ENCODE measurements at places on chromosomes 5 and 9. TPM values are rescaled to one million over a fixed set of nuclear protein-coding genes. Genes with fewer than 3 reads are reported as not detected.

OR1B1 gene
- not detected for total RNA-seq

DNA sequence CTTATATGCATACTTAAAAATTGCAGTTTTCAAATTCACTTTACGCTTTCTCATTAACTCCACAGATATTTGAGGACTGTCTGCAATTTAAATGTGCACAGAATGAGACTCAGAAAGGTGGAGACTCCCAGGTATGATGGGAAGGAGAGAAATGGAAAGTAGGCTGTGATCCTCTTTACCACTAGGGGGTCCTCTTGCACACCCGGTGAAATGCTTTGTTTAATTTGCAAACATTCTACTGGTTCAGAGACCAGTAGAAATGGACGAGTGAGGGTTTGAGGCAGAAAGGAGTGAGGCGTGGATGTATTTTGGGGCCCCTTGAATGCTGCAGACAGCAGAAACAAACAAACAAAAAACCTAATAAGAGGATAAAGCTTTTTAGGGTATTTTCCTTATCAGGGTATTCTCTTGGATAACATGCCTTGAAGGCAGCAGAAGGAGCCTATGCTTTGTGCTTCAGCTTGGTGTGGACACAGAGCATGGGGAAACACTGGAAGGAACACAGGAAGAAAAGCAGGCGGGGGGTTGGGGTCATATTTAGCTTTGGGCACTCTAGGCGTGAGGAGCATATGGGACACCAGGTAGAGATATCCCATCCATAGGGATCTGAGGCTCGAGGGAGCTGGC, 410.1 kb downstream of the DMRT2 start:
- ATAC-seq, result no peak

OR13D1 gene
- 0.54 TPM for total RNA-seq

DNA sequence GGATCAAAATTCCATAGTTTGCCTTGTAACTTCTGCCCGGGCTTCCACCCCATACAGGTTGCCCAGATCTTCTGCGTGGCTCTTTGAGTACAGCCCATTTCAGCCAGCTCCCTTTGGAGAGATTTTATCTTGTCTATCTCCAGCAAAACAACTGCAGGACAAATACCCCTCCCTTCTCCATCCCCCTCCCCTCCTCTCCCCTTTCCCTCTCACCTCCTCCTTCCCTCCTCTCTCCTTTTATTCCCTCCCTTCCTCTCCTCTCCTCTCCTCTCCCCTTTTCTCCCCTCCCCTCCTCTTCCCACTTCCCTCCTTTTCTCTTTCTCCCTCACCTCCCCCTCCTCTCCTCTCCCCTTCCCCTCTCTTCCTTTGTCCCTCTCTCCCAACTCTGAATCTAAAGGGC, 58.2 kb downstream of the COL15A1 start:
- ATAC-seq, result no peak

GRCh38 chr9:92001244-92001643, 51.2 kb upstream of the ROR2 start:
- ATAC-seq, result no peak

TMEM174 gene
- total RNA-seq, result not detected

FAM114A2 gene
- 18.1 TPM for total RNA-seq

DNA sequence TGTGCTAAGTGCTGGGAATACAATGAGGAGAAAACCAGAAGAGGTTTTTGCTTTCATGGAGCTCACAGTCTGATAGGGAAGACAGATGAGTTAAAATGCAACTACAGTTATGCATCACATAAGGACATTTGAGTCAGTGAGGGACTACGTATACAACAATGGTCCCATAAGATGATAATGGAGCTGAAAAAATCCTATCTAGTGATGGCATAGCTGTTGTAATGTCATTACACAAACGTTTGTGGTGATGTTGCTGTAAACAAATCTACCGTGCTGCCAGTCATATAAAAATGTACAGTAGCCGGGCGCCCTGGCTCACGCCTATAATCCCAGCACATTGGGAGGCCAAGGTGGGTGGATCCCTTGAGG, 110.1 kb upstream of the RAD23B start:
- no peak for ATAC-seq

- ATAC-seq, result no peak
Observed at GRCh38 chr9:126461608-126462007, 135.0 kb downstream of the MVB12B start.

GDNF gene
- total RNA-seq, result 0.41 TPM

PTGES gene
- 0.53 TPM for total RNA-seq

DNA sequence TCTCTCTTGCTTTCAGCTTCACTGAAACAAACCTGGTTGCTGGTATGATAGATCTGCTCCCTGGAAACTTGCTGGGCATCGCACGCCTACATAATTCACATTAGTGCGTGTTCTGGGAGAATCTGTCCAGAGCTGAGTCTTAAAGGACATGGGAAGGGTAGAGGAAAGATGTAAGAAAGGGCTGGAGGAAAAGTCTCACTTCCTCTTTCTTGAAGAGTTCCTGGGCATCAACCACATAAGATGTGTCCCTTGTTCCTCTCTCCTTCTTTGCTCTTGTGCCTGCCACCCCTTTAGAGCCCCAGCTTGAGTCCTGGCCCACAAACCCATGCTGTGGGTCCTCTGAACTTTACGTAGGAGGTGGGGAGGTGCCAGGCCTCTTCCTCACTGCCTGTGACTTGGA, 205.3 kb upstream of the PANK3 start:
- no peak for ATAC-seq

DNA sequence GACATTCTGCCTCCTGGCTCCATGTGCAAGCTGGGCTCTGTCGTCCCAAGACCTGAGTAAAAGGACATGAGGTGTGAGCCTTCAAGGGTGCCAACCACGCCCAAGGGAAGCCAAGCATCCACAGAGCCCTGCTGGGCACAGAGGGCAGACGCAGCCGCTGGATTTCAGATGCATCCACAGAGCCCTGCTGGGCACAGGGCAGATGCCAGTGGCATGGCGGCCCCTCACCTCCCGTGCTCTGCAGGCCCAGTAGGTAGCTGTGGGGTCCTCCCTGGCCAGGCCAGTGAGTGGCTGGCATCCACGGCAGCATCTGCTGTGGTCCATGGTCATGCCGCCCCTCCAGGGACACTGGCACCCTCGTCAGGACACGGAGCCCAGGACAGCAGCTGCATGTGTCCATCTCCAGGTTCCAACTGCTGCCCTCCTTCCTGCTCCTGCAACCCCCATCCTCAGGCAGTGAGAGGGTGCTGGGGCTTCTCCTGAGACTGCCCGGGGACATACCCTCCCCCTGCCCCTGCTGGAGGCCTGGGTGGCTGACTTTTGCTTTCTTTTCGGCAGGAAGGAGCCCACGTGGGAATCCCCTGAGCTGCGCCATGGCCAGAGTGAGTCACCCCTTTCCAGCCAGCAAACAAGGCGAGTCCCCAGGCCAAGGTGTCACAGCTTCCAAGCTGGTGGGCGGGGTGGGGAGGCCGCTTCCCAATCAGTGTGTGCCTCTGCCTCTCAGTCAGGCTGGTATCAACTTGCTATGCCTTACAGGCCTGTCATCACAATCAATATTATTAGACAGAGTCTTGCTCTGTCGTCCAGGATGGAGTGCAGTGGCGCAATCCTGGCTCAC, 4.0 kb upstream of the TRAF2 start:
- ATAC-seq, result peak; percentile 59

SLC34A3 gene
- total RNA-seq, result 0.21 TPM

REXO4 gene
- total RNA-seq, result 25.0 TPM

RNF130 gene
- total RNA-seq, result 28.4 TPM

- ATAC-seq, result no peak
Observed at GRCh38 chr5:145245354-145245753, 589.8 kb downstream of the PRELID2 start.

- ATAC-seq, result peak; percentile 93
Observed at GRCh38 chr5:79837761-79838551, 148.3 kb downstream of the CMYA5 start.

DNA sequence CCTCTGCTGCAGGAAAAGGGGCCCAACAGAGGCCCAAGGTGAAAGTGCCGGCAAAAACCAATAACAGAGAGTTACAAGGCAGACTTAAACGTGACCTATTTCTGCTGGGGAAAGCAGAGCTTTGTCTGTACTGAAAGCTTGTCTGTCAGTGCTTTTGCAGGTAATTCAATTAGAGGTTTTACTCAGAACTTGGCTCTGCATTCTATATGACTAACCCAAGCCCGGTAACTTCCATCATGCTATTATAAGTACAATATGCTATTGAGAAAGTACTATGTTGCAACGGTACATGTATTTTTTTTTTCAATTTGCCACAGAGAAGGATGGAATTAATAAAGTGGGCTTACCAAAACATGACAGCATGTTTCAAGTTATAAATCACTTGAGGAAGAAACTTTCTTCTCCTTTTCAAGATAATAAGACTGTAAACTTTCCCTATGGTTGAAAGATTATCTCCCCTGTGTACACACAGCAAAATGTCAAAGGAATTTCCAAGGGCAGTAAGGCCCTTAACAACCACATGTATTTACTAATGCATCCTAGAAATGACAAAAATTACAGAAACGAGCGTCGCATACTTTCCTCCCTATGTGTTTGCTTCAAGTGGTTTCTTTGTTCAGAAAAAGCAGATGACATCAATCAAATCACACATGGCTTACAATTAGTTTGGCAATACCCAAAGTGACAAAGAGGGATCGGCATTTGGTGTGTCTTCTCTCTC, 282.4 kb downstream of the EFNA5 start:
- peak; percentile 8 for ATAC-seq

GRCh38 chr9:18368206-18368605, 105.7 kb upstream of the ADAMTSL1 start:
- no peak for ATAC-seq

OR1Q1 gene
- total RNA-seq, result not detected

DNA sequence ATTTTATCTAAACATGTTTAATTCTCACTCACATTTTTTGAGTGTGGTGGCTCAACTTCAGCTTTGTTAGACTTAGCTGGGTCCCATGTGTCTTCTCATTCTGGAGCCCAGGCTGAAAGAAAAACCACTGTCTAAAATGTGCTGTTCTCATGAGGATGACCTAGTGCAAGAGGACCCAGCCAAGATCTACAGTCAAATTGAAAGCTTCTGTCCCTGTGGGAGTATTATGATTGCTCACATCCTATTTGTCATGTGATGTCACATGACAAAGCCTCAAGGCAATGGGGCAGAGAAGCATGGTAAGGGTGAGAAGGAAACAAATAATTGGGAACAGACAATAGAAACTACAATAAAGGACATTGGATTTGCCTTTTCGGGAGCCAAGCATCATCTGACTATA, 113.4 kb upstream of the ASTN2 start:
- ATAC-seq, result no peak

- ATAC-seq, result no peak
Observed at GRCh38 chr9:7300484-7300883, 499.1 kb downstream of the DMAC1 start.

DBH gene
- 0.07 TPM for total RNA-seq

DNA sequence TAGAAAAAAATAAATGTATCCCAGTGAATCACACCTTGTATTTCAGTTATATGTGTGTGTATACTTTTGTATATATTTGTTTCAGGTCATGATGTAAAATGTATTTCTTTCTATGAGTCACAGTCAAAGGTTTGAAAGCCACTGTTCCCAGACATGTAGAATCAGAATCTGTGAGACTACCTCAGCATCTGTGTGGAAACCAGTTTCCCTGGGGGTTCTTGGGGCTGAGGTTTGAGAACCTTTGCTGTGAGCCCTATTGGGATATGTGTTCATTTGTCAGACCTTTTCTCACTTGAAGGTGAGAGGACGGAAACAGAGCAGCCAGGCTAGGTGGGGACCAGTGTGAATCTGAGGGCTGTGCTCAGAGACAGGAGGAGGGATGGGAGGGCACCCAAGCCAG, 78.7 kb upstream of the SAP30L start:
- no peak for ATAC-seq

DNA sequence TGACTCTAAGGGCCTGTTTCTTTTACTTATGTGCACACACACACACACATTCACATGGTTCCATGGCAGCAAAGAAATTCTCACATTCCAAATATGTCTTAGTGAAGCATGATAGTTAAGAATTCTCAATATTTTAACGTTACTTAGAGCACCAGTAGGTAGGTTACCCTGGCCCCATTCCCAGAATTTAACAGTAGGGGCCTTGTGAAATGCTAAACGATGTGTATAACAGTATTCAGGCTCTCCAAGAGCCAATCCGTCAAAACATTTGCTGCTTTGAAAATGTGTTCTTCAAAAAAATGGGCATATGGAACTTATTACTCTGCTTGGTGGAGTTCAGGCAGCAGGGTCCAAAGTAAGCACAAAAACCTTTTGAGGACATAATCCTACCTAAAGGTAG, 93.7 kb upstream of the DAB2 start:
- no peak for ATAC-seq

F2RL2 gene
- total RNA-seq, result 0.90 TPM
